Stimulated activated CD4-positive, alpha-beta T cell treated with anti-CD3 and anti-CD28 coated beads, TNF-alpha, amount 100 ng/mL, for 48 hours (primary cell): ENCODE measurements at places on chromosomes 2 and 18.

DNA sequence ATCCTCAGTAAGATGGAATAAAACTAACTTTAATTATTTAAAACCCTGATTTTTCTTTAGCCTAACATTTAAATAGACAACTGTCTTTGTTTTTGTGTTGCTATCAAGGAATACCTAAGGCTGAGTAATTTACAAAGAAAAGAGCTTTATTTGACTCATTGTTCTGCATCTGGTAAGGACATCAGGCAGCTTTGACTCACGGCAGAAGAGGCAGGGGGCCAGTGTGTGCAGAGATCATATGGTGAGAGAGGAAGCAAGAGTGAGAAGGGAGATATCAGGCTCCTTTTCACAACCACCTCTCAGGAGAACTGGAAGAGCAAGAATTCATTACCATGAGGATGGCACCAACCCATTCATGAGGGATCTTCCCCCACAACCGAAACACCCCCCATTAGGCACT lies 64.6 kb upstream of the TFPI start:
- no peak for DNase-seq

DNA sequence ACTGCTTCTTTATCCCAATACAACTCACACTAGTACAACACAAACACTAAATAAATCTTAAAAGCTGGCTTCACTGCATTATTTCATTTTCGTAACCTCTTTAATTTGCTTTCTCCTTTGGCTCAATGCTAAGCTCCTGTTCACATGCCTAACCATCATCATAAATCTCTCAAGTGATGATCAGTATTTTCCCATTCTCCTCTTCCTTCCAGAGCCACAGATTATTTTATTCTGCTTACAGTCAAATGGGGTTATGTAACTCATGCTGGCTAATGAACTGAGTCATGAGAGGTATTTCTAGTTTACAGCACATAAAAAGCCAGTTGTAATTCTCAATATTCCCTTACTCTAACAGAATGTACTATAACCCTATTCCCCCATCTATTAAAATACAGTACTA lies 350.4 kb upstream of the ZC3H15 start:
- DNase-seq, result no peak

DNA sequence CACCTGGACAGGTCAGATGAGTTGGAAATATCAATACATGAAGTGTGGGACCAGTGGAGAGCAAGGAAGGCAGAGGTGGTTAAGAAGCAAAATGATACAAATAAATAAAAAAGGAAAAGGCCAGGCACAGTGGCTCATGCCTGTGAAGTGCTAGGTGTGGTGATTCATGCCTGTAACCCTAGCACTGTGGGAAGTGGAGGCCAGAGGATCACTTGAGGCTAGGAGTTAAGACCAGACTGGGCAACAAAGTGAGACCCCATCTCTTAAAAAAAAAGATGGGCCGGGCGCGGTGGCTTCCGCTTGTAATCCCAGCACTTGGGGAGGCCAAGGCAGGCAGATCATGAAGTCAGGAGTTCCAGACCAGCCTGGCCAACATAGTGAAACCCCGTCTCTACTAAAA lies 2.9 kb downstream of the STON1 start:
- DNase-seq, result no peak

DNA sequence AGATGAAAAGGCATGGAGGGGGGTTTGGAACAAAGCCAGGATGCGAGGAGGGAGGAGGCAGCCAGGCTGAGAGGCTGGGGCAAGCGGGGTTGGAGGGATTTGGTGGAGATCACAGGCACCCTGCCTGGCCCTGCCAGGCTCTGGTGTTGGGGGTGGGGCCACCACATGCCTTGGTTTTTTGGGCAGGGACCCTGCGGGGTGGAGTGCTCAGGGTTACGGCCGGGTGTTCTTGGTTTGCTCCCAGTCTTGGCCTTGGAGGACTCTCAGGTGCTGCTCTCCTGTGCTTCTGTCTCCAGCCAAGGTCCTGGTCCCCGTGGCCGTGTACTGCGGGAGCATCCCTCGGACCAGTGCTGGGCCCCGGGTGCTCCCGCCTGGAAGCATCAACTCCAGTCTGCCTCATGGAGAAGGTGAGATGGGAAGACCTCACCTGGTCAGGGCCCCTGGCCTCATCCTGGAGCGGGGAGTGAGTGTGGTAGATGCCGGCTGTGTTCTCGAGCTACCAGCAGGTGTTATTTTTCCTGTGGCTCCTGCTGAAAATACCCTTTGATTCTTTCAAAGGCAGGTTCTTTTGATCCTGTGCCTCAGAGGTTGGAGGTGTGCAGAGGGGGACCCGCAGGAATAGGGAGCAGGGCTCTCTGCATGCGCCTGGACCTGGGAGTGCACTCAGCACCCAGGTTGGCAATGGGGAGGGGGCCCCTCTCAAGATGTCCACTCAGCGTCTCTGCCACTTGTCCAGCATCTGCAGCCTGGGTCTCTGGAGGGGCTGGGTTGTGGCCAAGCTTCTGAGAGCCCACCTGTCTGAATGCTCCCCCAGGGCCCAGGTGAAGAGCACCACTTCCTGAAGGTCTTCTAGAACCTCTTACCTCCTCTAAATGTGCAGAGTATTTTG lies 17.0 kb downstream of the TOGARAM2 start:
- no peak for DNase-seq

DNA sequence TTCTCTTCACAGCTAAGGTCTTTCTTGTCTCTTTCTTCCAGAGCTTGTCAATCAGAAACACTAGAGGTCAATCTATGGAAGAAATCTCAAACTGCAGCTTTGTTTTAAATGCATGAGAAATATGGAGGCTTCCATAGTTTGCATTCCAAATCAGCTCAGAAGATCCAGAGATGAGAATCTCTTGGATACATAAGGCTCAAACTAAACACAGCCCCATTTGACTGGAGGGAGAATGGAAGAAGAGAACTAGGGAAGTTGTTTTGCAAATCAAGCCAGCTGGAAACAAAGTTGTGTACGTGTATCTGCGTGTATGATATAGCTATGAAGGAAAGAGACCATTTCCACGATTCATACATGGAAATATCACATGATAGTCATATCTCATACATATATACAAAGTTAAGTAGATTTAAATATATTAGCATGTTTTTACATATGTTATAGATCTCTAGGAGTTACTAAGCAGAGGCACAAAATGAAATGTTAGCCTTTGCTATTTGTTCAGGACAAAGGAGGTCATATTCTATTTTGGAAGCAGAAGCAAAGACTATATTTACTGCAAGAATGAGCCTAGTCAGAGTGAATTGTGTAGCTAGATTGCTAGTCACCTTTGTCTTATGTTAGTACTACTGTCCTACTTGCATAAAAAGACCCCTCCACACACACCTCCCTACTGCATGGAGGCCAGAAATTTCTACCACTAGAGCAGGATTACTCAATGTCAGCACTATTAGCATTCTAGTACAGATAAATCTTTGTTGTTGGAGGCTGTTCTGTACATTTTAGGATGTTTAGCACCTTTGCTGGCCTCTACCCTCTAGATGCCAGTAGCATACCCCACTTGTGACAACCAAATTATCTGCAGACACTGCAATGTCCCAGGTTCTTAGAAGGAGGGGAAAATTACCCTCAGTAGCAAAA lies 303.5 kb upstream of the CHAC2 start:
- DNase-seq, result no peak

DNA sequence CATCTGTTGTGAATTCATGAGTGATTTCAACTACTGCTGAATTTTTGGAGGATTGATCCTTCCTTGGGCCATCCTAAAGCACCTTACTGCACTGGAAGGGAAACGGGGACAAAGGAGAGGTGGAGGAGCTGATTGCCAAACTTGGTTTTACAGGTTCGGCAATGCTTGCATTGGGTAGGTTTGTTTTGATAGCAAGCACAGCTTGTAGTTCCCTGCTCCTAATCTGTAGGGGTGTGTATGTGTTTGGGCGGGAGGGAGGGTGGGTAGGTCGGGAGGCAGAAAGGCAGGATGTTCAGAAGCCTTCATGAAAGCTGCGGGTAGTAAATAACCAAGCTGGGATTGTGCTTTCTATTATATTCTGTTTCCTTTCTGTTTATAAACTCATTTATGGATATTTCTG lies 24.6 kb downstream of the PHLPP1 start:
- DNase-seq, result no peak

- no peak for DNase-seq
These were observed 591.6 kb downstream of the DSC3 start for GRCh38 chr18:30450927-30451326.

DNA sequence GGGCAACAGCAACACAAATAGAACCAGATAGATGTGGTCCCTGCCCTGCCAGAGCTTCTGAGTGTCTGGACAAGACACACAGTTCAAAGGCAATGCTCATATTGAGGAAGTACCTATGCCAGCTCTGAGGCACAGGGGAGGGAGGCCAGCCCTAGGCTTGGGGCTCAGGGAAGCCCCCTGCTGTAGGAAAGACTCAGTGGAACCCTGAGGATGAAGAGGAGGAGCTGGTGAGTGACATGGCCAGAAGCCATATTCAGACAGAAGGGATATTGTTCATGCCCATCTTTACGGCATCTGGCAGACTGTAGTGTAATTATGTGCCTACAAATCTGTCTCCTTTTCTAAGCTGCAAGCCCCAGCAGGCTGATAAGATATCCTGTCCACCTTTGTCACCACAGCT lies 8.8 kb downstream of the SIGLEC15 start:
- no peak for DNase-seq

GRCh38 chr2:215870986-215871385 lies 142.4 kb downstream of the MREG start:
- no peak for DNase-seq

DNA sequence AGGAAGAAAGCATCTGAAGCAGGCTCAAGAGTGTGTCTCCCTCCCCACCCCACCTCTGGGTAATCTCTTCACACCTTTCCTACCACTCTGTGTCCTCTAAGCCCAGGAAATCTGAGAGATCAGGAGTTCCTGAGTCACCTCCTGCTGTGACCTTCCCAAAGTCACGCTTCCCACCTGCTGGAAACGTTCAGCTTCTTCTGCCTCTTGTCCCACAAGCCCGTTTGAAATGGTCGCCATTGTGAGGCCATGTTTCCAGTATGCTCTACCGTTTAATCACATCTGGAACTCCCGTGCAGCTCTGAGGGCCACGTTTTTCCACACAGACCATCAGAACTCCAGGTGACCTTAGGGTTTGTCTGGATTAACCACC lies 25.9 kb downstream of the GREB1 start:
- no peak for DNase-seq

- peak; percentile 3 for DNase-seq
These were observed 32.5 kb downstream of the R3HDM1 start for GRCh38 chr2:135563793-135564192.

- no peak for DNase-seq
These were observed 30.3 kb downstream of the ME2 start for GRCh38 chr18:50909261-50909660.

DNA sequence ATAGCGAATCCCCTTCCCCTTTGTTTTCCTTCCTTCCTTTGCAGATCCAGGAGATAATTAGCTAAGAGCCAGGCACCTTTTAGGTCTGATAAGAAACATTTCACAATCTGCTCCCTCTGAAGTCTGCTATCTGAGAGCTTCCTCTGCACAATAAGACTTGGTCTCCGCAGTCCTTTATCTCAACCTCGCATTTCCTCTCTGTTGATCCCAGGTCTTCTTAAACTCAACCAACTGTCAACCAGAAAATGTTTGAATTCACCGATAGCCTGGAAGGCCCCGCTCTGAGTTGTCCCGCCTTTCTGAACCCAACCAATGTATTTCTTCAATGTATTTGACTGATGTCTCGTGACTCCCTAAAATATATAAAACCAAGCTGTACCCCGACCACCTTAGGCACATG lies 78.4 kb upstream of the CTDP1 start:
- DNase-seq, result no peak

DNA sequence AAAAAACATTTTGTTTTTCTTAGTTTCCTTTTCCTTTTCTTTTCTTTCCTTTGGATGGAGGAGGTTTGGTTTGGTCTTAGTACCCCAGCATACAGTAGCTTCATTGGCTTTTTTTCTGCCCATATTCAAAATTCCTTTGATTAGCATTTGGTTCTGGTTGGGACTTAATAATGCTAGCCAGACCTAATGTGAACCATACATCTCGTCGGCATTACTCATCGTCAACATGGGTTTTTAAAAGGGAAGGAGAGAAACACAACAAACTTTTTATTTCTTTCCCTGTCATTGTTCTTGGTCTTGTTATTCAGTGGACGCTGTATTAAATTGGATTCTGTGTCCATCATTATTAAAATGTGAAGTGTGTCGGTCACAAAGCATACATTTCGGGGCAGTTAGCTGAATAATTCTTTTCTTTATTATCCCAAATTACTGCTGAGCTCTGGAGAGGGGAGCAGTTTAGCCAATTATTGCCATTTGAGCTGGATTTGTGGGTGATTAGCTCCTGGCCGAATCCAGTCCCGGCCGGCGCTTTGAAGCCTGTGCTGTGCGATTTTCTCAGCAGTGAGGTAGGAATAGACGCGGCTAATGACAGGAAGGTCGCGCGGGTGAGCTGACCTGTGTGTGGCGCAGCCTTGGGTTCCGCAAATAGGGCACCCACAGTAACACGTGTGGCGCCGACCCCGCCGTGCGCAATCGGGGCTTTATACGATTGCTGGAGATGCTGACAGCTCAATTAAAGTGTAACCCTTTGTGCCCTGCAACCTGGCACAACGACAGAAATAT lies 303.3 kb downstream of the GBX2 start:
- DNase-seq, result no peak

DNA sequence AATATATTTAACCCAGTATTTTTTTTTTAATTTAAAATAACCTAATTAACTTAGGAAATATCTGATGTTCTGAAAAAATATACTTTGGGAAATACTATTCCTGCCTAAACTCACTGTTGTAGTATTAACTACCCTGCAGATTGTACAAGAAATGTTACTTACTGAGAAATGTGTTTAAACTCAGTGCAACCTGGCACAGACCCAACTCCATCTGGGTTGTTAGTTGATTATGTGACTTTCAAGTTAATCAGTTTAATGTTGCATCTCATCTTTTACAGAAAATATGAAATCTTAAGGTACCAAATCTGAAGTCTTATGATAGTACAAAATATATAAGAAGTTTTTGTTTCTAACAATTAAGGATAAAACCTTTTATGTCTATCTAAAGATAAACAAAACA lies 27.3 kb downstream of the VAPA start:
- no peak for DNase-seq

DNA sequence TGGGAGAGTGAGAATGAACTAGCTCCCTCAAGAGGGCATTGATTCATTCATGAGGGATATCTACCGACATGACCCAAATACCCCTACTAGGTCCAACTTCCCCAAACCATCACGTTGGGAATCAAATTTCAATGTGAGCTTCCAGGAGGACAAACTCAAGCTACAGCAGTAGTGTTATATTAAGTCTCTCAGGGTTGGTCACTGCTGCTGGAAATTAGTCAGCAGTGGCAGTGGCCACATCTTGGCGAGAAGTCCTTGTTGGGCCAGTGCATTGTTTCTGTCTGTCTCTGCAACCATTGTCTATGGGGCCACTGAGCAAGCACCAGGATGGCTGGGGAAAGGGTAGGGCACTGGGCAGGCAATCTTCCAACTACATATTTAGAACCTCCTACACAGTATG lies 47.5 kb downstream of the THUMPD2 start:
- DNase-seq, result no peak

- no peak for DNase-seq
These were observed 138.6 kb upstream of the NDUFV2 start for GRCh38 chr18:8963876-8964275.
